ENCODE measurements at places on chromosomes 1 and 21.
A peak's percentile ranks its signal among the peaks of the same experiment; 100 is the strongest.

DNA sequence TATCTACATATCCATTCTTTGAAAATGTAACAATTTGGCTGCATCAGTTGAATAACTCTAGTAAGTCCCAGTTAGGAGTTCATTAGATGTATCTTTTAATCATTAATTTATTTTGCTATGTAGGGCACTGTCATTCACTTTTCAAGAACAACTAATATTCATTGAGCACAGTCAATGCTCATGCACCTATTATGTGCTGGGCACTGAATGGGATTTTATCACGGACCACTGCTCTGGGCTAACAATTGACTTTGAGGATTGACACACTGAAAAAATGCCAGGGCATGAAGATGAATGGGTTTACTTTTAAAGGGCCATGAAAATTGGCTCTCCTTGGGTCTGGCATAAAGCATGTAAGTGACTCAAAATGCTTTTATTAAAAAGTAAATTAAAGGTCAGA is 375.2 kb downstream of the PLPP3 start:
- no peak for DNase-seq

DNA sequence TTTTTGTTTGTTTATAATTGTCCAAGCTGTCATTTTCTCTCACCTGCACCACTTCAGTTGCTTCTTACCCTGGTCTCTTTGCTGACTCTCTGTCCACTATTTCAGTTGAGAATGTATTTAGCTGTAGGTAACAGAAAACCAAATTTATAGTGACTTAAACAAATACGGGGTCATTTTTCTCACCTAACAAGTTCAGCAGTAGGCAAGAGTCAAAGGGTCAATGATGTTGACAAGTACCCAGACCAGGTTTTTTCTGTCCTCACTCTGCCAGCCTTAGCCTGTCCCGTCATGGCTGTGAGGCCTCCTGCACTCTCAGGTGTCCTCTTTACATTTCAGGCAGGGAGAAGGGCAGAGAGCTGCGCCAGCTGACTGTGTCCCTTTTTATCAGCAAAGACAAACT is 11.8 kb downstream of the RIIAD1 start:
- DNase-seq = no peak

DNA sequence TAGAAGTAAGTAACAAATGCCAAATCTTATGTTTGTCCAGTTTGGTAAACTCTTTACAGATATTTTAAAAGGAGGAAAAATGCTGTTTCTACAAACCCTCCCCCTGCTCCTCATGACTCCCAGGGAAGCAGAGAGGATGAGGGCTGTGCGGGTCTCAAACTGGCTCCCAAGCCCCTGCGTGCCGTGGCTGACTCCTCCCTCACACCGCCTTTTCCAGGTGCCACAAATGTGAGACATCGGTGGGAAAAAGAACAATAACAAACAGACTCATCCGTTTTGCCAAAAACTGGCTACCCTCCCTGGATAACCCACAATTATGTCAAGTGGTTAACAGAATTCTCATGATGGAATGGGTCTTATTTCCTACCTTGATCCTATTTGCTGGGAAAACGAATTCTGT is 594.6 kb downstream of the PTPRU start:
- DNase-seq = no peak

- DNase-seq = no peak
Measured at GRCh38 chr1:206790502-206791250, 18.4 kb upstream of the IL10 start.

DNA sequence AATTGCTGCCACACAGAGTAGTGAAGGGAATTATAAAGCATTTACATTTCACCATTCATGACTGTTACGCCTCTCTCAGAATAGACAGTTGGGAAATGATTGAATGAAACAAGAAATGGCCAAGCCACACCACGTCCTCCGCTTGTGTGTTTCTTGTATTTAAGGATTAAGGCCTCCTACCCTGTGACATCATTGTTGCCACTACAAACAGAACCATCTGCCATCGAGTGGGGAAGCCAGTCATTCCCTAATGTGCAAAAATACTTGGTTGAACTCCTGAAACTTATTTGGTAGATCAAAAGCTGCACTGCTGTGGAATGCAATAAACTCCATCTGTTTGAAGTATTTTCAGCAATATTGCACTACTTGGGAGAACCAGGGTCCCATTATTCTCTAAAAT is 99.0 kb upstream of the C1orf105 start:
- no peak for DNase-seq

DNA sequence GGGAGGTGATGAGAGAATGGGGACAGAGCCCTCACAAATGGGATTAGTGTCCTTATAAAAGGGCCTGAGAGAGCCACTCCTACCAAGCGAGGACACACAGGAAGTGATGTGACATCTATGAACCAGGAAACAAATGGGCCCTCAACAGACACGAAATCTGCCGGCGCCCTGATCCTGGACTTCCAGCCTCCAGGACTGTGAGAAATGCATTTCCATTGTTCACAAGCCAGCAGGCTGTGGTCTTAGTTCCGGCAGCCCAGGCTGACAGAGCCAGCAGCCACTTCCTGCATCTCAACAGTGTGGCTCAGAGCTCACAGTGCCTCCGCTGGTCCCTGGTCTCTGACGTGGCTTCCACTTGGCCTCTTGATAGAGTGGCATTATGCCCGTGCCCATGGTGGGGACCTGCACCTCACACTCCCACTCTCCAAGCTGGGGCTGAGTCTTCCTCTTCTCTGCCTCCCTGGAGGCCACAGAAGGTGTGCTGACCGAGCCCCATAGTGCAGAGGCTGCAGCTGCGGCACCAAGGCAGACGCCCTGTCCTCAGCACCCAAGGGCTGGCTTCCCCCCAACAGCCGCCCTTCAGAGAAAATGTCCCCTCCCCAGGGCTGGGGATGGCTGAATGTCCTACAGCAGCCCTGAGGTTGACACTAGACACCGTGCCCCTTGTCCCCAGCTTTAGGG is 44.9 kb downstream of the ACOT7 start:
- DNase-seq = no peak

- no peak for DNase-seq
Measured at GRCh38 chr1:118811156-118811555, 177.0 kb downstream of the TBX15 start.

DNA sequence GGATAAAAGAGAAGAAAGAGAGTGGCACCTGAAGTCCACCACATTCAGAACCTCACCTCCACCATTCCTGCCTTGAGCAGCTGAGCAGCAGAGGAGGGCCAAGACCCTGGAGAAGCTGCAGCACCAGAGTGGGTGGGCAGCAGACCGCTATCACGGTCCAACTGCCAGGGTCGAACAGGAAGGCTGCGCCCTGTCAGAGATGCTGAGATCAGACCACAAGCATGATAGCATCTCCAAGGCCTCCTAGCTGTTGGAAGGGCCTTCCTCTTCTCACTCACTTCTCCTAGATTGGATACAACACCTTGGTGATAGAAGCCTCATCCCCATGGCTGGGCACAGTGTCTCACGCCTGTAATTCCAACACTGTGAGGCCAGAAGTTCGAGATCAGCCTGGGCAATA is 12.1 kb upstream of the SLC45A3 start:
- no peak for DNase-seq

GRCh38 chr21:14759285-14759684 is 213.2 kb upstream of the SAMSN1 start:
- no peak for DNase-seq

GRCh38 chr1:22461678-22462527 is 10.3 kb downstream of the ZBTB40 start:
- DNase-seq = no peak

DNA sequence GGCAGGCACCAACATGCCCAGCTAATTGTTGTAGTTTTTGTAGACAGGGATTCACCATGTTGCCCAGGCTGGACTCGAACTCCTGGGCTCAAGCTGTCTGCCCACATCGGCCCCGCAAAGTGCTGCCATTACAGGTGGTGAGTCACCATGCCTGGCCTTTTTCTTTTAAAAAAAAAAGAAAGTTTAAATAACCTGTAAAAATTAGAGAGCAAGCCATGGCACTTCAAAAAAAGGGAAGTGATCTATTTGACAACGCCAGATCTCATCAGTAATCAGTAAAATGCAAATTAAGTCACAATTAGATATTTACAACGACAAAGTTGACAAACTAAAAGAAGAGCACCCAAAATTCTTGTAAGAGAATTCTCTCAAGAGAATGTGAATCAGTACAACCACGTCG is 2.9 kb upstream of the RBBP5 start:
- DNase-seq = no peak

- no peak for DNase-seq
Measured at GRCh38 chr1:12143631-12144155, 23.1 kb upstream of the TNFRSF1B start.

DNA sequence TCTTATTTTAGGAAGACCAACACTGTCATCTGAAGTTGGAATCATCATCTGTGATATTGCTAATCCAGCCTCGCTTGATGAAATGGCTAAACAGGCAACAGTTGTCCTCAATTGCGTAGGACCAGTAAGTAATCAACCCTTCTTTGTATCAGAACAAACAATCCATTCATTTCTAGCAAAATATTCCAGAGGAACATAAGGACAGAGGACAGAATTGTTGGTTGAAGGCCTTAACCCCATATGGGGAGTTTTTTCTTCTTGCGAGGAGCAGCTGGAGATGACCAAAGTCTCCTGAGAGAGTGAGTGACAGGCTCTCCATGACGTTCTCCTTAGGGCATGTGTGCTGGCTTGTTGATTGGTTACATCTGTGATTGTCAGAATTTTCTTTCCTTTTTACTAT is 2.7 kb downstream of the SCCPDH start:
- DNase-seq = no peak

- DNase-seq = no peak
Measured at GRCh38 chr1:215970406-215970805, 403.3 kb downstream of the KCTD3 start.

DNA sequence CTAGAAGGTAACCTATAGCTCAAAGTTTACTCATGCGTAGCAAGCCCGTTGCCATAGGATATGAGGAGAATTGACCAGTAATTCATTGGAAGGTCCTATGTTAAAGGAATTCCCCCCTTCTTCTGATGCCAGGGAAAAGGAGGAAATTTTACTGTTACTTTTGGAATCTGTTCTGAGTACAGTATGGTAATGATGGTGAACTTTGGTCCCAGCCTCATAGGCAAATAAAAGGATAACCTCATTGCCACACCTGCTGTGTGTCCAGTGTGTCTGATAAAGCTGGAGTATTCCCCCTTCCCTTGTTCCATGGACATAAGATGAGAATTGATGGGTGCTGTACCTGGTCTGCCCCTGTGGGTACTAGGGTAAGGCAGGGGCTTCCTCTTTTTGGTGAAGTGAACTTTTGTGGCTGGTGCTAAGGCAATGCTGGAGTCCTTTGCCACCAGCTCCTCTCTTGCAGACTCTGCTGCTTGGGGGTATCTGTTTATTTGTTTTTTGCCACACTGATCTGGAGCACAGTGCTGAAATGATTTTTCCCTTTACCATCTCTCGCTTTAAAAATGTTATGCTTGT is 22.2 kb downstream of the MPZ start:
- no peak for DNase-seq

DNA sequence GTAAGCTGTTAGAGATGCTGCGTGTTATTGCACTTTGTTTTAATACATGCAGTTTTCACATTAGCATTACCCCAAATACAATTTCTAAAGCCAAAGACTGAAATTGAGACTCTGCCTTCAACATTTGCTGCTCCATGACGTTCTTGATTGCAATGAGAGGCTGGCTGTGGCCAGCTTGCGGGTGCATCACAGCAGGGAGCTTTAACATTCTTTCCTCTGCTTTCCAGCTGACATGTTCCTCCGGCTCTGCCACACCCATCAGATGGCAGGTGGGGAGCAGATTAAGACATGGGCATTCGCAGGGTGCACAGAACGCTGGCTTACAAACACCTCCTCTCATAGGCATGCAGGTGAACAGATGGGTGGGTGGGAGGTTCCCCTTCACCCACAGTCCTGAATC is 314.1 kb downstream of the DISC1 start:
- no peak for DNase-seq

DNA sequence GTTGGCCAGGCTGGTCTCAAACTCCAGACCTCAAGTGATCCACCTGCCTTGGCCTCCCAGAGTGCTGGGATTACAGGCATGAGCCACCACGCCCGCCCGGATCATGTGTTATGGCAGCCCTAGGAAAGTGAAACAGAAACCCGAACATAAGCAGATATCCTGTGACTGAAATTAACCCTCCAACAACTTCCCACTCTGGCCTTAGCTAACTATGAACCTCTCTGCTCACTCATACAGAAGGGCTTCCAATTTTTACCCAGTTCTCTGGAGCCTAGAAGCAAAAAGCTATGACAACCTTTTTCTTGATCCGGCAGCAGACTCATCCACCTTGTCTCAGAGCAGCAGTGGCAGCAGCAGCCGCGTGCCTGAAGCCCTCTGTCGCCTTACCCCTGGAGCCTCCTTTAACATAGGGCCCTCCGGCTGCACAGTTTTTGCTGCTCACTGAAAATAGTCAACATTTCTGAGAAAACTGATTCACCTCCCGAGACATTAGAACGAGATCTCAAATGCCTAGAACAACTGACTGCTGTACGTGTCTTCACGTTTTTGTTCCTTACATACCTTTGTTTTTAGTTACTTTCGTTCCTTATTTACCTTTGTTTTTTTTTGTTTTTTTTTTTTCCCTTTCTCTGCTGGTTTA is 9.3 kb downstream of the CBR1 start:
- DNase-seq = peak; percentile 17

DNA sequence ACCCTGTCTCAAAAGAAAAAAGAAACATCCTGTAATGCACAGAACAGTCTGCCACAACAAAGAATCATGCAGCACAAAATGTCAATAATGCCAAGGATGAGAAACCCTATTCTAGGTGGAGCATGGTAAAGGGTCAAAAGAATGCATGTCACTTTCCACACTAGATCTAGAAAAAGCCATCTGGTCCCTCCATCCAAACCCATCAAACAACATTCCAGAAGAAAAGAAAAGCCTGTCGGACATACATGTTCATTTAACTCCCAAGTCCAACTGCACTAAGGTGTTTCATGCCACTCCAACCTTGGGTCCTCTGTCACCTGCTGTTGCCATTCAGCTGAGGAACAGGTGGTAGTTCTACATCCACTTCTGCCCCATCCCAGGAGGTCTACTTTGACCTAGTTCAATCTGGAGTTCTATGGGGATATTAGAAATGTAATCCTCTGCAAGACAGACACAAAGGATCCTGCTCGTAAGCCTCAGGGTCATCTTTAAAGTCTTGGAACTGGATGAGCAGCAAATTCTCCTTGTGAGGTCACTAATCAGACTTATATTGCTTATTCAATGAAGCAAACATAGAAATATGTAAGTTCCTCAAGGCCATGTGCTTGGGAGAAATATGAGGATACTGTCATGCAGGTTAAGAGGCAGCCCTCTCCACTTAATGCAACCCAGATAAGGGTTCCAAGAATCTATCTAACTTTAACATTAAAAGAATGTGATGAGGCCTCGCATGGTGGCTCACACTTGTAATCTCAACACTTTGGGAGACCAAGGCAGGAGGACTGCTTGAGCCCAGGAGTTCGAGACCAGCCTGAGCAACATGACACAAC is 3.7 kb downstream of the DEDD start:
- DNase-seq = no peak

DNA sequence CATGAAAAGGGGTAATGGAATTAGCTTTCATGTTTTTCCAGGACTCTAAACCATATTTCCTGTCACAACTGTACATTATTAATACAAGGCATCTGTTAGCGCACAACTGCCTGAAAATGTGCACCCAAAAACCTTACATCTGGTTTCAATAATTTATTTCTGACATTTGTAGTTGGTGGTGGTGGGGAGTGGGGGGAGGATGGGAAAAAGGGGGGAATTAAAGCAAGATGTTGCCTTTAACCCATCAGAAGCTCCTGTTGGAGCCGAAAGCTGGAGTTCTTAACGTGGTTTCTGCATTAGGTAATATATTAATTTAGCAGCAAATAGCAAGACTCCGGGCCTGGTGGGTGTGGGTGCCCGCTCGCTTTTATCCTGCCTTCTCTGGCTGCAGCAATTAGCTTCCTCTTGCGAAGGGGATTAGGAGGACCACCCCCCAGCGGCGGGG is 36.9 kb upstream of the HHAT start:
- no peak for DNase-seq
